ENCODE measurements at places on chromosomes 5 and 9. TPM values are rescaled to one million over a fixed set of nuclear protein-coding genes. Genes with fewer than 3 reads are reported as not detected.
A peak's percentile ranks its signal among the peaks of the same experiment; 100 is the strongest.

ZNF883 gene
- not detected for total RNA-seq

FABP6 gene
- 6.1 TPM for total RNA-seq

PSMB7 gene
- 4.9 TPM for total RNA-seq

PCDHGA8 gene
- total RNA-seq, result 4.2 TPM

- H3K4me1 ChIP-seq, result peaks cover 99% of the 10 kb centered on the region
- no peak overlapping the region for H3K4me3 ChIP-seq
- H3K36me3 ChIP-seq, result no peaks in the 10 kb centered on the region
- no peaks in the 10 kb centered on the region for H3K27me3 ChIP-seq
These were observed 44.3 kb downstream of the CYSTM1 start for GRCh38 chr5:140219068-140219991.

- no peak overlapping the region for H3K27ac ChIP-seq
- DNase-seq, result no peak
- no peaks in the 10 kb centered on the region for H3K27me3 ChIP-seq
- H3K36me3 ChIP-seq, result no peaks in the 10 kb centered on the region
These were observed 280.3 kb upstream of the WWC1 start for GRCh38 chr5:168011096-168011495.

DNA sequence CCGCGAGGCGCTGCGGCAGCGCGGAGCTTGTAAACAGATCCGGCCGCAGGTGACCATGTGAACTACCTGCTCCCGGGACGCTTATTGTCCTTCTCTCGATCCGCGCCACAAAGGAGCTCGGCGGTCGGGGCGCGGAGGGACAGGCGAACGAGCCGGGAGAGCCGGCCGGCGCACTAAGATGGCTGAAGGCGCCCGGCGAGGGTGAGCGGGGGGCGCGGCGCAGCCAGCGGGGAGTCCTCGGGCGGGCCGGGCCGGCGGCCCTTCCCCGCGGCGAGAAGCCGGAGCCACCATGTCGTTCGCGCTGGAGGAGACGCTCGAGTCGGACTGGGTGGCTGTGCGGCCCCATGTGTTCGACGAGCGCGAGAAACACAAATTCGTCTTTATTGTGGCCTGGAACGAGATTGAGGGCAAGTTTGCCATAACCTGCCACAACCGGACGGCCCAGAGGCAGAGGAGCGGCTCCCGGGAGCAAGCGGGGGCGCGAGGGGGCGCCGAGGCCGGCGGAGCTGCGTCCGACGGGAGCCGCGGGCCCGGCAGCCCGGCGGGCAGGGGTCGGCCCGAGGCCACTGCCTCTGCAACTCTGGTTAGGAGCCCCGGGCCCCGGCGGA lies 535 bp downstream of the JMY start:
- H3K36me3 ChIP-seq, result no peaks in the 10 kb centered on the region
- peak overlapping the region; percentile 94 for H3K27ac ChIP-seq
- DNase-seq, result no peak
- no peaks in the 10 kb centered on the region for H3K27me3 ChIP-seq

- DNase-seq, result no peak
- H3K4me3 ChIP-seq, result no peak overlapping the region
- H3K27me3 ChIP-seq, result no peaks in the 10 kb centered on the region
- H3K27ac ChIP-seq, result peak overlapping the region; percentile 74
These were observed 30.7 kb downstream of the HRH2 start for GRCh38 chr5:175688352-175689146.
